ENCODE measurements at places on chromosomes 16 and 17.

- DNase-seq: no peak
Measured at GRCh38 chr17:304461-304860, 48.1 kb downstream of the RPH3AL start.

DNA sequence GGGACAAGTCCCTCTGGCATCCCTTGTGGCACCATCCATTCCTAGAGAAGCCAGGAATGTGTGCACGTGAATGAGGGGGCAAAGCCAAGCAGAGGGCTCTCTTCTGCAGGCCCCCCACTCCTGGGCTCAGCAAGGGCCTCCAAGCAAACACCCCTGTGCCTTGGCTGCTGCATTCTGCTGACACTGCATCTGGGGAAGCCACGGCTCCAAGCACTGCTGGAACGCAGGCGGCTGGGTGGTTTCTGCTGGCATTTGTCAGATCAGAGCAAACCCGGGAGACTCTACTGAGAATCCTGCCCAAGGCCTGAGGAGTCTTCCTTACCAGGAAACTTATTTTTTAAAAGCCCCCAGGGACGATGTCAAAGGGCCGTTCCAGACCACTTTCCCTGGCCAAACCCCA is 23.3 kb downstream of the ATP6V0D1 start:
- no peak for DNase-seq

DNA sequence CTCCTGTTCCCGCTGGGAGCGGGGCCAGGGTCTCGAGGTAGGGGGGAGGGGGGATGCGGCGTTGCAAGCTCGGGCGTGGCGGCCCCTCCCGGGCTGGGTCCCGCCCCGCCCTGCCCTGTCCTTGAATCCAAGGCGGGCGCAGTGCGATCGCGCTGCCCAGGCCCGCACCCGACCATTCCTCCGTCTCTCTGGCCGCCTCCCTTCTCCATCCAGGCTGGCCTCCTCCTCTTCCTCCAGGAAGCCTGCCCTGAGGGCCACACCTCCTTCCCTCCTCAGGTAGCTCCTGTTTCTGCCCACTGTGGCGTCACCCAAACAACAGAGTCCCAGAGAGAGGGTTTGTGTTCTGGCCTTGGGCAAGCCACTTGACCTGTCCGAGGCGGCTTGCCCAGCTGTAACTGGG is 43.0 kb upstream of the TAC4 start:
- DNase-seq: no peak

GRCh38 chr17:17062866-17063265 is 20.6 kb downstream of the MPRIP start:
- DNase-seq: no peak

DNA sequence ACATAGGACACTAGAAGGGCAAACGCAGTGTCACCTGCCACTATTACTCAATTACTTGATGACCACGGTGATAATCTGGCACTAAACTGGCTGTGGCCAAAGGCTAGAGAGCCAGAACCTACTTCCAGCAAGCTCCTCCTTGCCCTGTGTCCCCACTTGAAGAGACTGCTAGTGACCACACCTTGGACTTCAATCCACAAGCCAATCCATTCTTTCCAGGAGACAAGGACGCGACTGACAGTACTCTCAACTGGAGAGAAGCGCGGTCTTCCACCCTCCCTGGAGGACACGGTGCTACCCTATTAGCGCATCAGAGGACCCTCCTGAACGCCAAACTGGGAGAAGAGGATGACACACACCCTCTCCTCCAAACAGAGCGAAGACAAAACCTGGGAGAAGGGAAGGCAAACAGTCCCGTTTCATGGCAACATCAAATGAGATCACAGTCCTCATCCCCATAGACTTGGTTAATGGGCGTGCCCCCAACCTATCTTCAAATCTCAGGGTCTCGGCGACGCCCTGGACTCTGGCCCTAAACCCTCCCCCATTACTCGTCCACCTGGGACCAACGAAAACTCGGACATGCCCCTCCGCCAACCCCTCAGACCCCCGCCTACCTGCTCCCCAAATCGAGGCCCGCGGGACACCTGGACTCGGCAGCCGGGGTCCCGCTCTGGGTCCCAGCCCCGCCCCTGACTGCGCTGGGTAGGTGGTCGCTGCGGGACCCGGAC is 508 bp downstream of the FLCN start:
- peak; percentile 15 for DNase-seq

DNA sequence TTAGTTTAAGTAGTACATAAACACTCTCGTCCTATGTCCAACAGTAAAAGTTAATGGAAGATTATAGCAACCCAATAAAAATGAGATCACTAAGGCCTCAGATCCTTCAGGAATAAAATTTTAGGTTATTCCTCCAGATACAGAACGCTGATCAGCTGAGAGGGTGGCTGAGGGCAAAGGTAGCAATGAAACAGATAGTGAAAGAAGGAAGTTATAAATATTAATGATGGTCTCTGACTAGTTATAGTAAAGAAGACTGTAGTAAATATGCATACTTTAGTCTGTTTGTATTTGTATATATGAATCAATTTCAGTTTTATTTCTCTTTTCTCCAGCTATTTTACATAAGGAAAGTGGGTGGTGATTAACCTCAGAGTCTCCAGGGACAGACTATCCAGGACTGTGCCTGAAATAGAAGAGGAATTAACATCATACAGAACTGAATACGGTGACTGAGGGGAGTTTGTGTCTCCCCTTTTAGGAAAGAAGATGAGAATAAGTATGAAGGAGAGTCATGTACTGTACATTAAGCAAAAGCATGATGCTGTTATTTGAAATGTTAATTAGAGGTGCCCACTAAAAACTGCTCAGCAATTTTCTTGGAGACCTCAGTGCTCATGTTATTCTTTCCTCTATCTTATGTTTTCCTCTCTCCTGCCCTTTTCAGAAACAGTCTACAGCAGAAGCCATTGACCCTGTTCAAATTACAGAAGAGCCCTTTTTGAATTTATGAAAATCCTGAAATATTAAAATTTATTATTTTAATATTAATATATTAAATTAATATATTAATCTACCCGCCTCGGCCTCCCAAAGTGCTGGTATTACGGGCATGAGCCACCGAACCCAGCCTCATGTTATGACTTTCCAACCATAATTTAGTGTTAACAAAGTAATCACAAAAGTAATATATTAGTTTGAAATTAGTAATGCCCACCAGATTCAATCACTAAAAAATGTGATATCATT is 36.5 kb upstream of the DHRS7B start:
- DNase-seq: no peak

DNA sequence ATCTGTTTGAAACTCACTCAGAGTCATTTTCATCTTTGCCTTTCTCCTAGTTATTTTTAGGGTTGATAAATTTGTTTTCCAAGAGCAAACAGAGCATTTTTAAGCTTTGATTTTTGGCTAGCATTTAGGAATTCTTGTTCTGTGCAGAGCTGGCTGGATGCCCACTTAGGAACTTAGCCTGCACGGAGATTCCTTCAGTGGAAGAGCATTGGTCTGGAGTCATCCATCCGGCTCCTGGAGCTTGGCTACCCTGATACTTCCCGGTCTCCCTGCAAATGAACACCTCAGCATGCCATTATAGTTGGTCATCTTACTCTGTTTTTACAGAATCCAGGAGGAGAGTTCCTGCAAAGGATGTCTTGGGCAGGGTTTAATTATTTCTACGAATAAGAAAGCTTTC is 57.1 kb downstream of the SPECC1 start:
- no peak for DNase-seq

DNA sequence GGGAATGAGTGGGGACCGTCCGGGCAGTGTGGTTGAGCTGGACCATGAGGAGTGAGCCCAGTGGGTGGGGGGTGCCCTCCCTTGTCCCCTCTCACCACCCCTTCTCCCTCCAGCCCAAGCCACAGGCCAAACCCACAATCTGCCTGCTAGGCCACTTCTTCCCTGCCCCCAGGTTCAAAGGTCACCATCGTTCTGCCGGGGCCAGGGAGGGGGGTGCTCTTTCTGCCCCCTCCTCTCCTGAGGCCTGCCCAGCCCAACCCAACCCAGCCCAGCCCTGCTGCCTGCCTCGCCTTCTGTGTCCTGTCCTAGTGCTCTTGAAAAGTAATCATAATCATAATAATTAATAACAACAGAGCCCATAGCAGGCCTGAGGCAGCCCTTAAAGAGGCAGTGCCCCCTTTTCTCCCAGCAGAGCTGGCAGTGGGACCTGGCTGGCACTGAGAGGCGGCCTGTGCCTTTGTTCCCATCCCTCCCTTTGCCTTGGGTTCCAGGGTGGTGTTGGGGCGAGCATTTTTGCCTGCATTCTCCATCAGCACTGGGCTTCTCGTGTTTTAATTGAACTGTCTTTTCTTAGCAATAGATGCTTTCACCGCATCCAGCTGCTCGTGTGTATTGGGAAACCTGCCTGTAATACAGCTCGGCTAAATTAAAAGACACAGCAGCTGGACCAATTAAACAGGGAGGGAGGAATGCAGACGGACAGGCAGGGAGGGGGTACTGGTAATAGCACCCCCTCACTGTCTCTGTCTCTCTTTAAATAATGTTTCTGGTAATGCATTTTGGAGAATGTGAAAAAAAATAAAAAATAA is 46.8 kb downstream of the SREBF1 start:
- no peak for DNase-seq

- DNase-seq: no peak
Measured at GRCh38 chr17:1783271-1783670, 21.4 kb downstream of the SERPINF1 start.

DNA sequence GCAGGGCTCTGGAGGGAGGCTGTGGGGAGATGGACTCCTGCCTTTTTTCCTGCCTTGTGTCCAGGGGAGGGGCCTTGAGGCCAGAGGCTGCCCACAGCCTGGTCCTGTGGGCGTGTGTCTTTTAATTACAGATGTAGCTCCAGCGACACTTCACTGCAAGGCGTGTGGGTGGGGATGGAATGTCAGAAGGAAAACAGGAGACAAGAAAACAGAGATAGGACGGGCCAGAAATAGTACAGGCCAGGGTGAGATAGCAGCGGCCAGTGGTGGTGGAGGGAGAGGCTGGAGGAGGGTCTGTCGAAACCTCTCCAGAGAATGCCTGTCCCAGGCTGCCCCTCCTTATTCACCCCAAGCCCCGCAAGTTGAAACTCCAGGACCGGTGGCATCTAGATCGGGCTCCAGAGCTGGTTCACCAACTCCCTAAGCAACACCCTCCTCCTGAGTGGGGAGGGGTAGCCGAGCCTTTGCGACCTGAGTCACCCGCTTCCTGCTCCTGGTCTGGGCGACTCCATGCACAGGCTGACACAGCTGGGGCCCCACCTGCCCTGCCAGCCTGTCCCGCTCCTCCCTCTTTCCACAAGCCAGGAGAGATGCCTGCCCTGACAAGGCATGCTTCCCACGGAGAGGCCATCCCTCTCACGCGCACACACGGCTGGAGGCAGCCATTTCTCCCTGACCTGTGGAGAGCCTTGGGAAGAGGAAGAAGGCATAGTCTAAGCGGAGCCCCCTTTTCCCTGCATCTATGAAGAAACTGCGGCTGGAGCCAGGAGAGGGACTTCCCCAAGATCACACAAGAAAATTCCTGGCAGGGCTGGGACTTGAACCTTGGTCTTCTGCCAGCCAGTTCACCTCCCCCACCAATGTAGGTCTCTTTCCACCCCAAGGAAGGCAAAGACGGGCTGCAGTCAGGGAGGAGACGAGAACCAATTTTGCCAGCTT is 6.6 kb upstream of the JUP start:
- no peak for DNase-seq

GRCh38 chr17:38415250-38416194 is 12.7 kb upstream of the ARHGAP23 start:
- peak; percentile 91 for DNase-seq

All from WERI-Rb-1 (cell line).